ENCODE measurements at places on chromosomes 11 and 22.

DNA sequence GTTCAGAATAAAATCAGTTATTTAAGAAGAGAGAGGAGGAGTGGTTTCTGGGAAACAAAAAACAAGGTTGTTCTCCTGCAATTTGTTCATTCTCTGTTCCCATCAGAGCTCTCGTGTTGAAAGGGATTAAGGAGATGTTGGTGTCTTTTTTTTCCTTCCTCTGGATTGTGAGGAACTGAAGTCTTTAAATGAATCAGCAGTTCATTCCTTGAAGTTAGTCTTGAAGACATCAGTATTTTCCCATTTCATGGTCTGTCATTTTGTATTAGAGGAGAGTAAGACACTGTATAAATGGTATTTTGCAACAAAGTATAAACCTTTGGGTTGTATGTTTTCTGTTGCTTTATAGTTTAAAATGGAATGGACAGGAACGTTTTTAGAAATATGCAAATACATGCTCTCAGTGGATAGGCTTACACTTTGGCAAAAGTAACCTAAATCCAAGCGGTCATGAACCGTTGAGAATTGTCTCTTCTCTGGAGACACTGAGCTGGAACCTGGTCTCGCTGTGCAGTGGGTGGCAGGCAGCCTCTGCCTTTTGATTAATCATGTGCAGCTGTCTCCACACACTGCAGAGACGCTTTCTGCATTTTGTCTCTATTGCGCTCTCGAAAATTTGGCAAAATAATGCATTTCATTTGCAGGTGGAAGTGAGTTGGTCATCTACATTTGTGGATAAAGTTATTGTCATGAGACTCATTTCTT, 33.0 kb downstream of the SAMM50 start:
- DNase-seq: no peak

- no peak for DNase-seq
Observed at GRCh38 chr11:100546714-100547113, 140.4 kb upstream of the ARHGAP42 start.

- peak; percentile 94 for DNase-seq
Observed at GRCh38 chr22:39528681-39529486, 3.7 kb downstream of the RPS19BP1 start.

- no peak for DNase-seq
Observed at GRCh38 chr22:25193130-25193529, 6.5 kb upstream of the CRYBB3 start.

- no peak for DNase-seq
Observed at GRCh38 chr11:133531458-133531857, 843 bp downstream of the OPCML start.

DNA sequence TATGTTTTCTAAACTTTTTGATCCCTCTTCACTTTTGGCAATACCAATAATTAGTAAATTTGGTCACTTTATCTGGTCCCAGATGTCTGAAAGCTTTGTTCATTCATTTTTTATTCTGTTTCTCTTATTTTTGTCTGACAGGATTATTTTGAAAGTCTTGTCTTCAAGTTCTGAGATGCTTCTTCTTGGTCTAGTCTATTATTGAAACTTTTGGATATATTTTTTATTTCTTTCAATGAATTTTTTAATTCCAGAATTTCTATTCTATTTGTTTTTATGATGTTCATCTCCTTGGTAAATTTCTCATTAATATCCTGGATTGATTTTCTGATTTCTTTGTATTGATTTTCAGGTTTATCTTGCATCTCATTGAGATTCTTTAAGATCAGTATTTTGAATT, 54.1 kb upstream of the RAB38 start:
- DNase-seq: no peak

Data from CD4-positive, alpha-beta T cell treated with Interleukin-10 for 1 hour (primary cell).